ENCODE measurements at places on chromosomes 3 and 15. TPM values are rescaled to one million over a fixed set of nuclear protein-coding genes. Genes with fewer than 3 reads are reported as not detected.
A peak's percentile ranks its signal among the peaks of the same experiment; 100 is the strongest.

DNA sequence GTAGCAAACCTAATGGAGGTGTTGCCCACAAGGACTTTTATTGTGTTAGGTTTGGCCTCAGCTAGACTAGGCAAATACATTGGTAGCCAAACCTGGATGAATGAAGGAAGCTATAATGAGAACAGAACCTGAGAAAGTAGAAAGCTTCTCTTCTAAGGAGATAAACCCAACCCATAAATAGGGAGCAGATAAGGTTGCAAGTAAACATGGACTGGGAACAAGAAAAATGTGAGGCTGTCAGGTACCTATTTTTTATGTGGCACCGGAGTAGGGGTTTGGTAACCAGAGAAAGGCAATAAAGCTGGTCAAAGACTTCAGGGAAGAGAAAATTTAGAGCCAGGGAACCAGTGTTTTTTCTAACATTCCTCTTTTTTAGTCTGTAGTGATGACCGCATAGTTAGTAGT lies 25.0 kb downstream of the ZNF654 start:
- no peak for DNase-seq

- no peak for DNase-seq
Measured at GRCh38 chr3:156377266-156377665, 177.7 kb downstream of the SSR3 start.

- no peak for DNase-seq
Measured at GRCh38 chr15:58515807-58516206, 84.0 kb downstream of the LIPC start.

GRCh38 chr15:82805994-82806406 lies at the start of gene FSD2:
FSD2 (minus strand) TSS chr15:82806069; CDS start chr15:82787390, 18,679 bp downstream.
- DNase-seq: no peak

DNA sequence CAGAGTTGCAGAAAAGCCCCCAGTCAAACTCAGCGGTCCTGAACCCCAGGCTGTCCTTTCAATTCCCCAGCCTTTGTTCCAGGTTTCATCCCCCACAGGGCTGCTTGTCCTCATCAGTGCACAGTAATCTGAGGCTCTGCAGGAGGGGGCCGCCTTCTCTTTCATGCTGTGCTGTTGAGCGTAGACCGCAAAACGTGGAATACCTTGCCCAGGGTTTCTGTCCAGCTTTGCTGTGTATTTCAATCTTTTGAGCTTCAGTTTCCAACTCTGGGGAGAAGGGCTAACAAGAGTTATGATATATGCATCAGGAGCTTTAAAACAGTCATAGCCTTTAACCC lies 64.8 kb downstream of the FAM43A start:
- DNase-seq: no peak

- peak; percentile 80 for DNase-seq
Measured at GRCh38 chr15:45456212-45457106, 66.1 kb downstream of the SLC30A4 start.

DNA sequence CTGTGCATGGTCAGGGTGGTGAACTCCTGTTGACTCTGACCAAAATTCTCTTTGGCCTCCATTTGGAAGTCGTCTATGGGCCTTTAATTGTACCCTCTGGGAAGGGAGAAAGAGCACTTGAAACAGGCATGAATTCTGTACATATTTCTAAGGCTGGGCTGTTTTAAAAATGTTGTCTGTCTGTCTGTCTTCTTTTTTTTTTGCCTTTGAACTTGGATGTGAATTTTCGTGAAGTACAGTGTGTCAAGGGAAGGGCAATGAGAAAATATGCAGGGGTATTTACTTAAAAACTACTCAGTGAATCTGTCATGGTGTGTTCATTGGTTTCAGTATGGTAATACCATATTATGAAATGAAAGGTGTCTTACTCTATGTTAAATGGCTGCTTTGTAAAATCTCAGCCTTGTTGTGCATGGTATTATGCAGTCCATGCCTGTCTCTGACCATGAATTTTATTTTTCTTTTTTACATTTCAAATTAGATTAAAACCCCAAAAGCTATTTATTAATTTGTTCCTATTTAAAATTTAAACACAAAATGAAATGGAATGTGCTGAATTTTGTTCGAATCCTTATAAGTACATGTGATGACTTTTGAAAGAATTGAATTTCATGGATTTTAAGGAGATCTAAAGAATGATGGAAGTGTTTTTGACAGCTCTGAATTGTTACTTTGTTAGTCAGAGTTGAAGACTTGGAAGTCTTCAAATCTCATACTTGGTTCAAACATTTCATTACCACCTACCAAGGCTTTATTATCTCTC lies 51.1 kb downstream of the RARB start:
- DNase-seq: no peak

- no peak for DNase-seq
Measured at GRCh38 chr3:123150449-123151215, 51.1 kb upstream of the SEC22A start.

DNA sequence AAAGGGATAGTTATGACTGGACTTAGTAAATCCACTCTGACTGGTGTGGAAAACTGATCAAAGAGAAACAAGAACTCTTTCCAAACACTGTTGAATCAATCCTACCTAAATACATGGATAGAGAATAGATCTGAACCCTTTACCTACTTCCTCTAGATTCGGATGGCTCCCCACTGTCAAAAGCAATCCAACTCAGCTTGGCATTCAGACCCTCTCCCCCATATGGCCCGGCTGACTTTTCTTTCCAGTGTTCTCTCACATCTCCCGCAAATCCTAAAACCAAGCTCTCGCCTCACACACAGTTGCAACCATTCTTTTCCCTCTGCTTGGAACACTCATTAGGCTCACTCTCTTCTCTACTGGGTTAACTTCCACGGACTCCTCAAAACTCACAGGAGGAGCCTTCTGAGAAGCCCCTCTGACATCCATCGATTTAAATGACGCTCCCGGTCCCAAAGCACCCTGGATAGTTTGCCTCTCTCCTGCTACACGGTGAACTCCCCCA lies 639 bp downstream of the SPICE1 start:
- DNase-seq: no peak

- DNase-seq: no peak
Measured at GRCh38 chr3:162626172-162626571, 1129.6 kb downstream of the OTOL1 start.

DNA sequence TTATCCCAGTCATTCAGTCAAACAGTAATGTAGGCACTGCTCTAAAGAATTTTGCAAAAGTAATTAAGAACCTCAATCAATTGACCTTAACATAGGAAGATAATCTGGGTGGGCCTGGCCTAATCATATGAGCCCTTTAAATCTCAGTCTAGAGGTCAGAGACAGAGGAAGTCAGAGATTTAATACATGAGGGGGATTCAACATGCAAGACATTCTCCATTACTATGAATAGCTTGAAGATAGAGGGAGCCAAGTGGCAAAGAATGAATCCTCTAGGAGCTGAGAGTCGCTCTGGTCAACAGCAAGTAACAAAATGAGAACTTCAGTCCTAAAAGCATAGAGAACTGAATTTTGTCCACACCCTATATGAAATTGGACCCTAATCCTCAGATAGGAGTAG lies 39.0 kb upstream of the MBNL1 start:
- DNase-seq: no peak

DNA sequence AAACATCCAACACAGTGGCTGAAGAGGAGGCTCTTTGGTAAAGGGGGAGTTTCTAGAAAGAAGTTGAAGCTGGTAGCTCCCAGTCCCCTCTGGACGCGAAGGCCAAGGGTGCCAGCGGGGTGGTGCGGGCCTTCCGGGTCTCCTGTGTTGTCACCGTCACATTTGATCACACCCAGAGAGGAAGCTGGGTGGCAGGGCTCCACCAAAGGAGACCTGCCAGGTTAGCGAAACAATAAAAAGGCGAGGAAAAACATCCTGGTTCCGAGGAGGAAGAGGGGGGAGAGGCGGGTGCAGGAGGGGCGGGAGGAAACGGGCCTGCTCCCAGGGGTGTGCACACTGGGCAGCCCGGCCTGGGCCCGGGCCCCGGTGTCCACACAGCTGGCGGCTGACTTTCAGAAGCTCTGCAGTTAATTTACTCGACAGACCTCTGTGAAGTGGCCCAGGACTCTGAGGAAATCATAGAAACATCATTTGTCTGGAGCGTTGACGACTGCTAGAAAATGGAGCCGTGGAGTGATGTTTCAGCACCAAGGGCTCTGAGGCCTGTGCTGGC lies 12.1 kb downstream of the HEG1 start:
- DNase-seq: peak; percentile 61

GRCh38 chr3:50487181-50487580 lies 16.3 kb downstream of the CACNA2D2 start:
- no peak for DNase-seq

DNA sequence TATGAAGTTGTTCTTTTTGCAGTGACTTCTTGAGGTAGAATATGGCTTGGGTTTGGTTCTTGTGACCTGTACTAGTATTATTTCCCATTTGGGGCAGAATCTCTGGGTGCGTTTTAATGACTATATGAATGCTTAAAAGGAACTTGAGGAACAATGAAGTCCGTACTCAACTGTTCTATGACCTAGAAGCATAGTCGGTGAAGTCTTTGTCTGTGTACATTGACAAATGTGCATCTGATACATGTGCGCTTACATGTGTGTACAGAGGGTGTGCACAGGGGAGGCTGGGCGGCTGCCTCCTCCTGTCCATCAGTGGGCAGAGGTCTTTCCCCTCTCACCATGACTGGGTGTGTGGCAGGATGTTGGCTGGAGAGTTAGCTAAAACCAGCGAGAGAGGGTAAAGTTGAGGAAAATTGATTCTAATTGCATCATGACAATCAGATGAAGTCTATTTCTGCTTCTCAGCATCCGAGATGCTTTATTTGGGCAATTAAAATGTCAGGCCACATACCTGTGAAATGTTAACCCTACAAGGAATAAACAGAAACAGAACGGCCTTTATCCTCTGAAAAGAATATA lies 1.0 kb upstream of the NR2F2 start:
- no peak for DNase-seq

The CLRN1 gene
- not detected for total RNA-seq

The C3orf70 gene
- 4.4 TPM for total RNA-seq

The MITF gene
- 40.0 TPM for total RNA-seq

The ATP13A4 gene
- 0.88 TPM for total RNA-seq

The AGBL1 gene
- 0.07 TPM for total RNA-seq

The OCA2 gene
- total RNA-seq: not detected

The TEX55 gene
- total RNA-seq: not detected

The IL16 gene
- 16.6 TPM for total RNA-seq

The HES1 gene
- 33.4 TPM for total RNA-seq

The ARHGEF26 gene
- total RNA-seq: 43.5 TPM

The TM4SF1 gene
- 111 TPM for total RNA-seq

Measured in uterus (tissue), 4 donors.